ENCODE measurements at places on chromosomes 11 and 22. TPM values are rescaled to one million over a fixed set of nuclear protein-coding genes. Genes with fewer than 3 reads are reported as not detected.

Gene MRGPRF
- 53.3 TPM for total RNA-seq

Gene MTMR3
- total RNA-seq = 37.9 TPM

Gene MAJIN
- 7.4 TPM for total RNA-seq

Gene CD82
- 54.6 TPM for total RNA-seq

Gene CST6
- 0.36 TPM for total RNA-seq

Gene PITPNM1
- total RNA-seq = 26.9 TPM

Gene MDK
- 164 TPM for total RNA-seq

Gene TUB
- total RNA-seq = 9.2 TPM

Gene FGF19
- not detected for total RNA-seq

Gene MOGAT2
- total RNA-seq = 0.62 TPM

Gene LGALS12
- total RNA-seq = not detected

Gene PARVG
- 13.5 TPM for total RNA-seq

Gene SMC1B
- total RNA-seq = 8.2 TPM
